Muscle of back (tissue), 13 donors: ENCODE measurements at places on chromosomes 7 and 10.

DNA sequence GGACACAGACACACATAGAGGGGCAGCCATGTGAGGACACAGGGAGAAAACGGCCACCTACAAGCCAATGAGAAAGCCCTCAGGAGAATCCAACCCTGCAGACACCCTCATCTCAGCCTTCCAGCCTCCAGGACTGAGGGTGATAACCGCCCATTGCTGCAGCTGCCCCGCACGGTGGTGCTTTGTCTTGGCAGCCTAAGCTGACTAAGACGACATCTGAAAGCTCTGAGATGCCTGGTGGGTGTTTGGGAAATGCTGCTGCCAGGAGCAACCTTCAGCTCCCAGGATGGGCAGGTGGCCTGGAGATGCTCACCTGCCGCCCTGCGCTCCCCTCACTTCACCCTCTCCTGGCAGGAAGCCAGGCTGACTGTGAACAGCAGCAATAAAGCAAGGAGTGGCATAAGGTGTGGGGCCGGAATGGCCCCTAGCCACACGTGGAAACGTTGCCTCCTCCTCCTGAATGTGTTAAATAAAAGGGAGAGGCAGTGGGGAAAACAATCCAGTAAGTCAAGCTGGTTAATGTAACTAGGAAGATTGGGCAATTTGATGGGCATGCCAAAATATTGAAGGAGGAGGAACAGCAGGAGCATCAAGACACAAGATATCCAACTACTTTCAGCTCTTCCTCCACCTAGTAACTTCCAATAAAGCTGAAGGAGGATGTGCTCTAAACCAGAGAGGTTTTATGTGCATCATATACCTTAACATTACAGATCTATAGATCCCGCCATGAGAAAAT is 121.5 kb downstream of the TNS3 start:
- no peak for DNase-seq

- no peak for DNase-seq
Observed at GRCh38 chr10:128576336-128576735, 450.1 kb upstream of the MKI67 start.

- no peak for DNase-seq
Observed at GRCh38 chr10:130409331-130409730, 273.1 kb downstream of the GLRX3 start.

GRCh38 chr10:103668351-103669242 is 175.1 kb downstream of the NEURL1 start:
- peak; percentile 83 for DNase-seq

DNA sequence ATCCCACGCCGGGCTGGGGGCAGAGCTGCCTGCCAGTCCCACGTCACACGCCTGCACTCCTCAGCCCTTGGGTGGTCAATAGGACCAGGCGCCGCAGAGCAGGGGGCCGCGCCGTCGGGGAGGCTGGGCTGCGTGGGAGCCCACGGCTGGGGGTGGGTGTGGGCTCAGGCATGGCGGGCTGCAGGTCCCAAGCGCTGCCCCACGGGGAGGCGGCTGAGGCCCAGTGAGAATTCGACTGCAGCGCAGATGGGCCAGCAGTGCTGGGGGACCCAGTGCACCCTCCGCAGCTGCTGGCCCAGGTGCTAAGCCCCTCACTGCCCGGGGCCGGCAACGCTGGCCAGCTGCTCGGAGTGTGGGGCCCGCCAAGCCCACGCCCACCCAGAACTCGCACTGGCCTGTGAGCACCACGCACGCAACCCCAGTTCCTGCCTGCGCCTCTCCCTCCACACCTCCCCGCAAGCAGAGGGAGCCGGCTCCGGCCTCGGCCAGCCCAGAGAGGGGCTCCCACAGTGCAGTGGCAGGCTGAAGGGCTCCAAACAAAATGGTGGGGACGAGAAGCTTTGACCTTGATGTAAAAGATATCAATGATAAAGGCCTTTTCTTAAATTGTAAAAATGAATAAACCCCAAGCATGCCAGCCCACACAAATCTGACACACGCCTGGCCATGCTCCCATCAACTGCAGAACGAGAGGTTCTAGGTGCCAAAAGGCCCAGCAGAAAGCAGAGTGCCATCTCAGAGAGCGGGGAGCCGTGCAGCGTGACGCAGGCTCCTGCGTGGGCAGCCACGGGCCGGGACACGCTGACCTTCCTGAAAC is 255.5 kb downstream of the MAD1L1 start:
- no peak for DNase-seq
